Colonic mucosa (tissue), 4 donors: ENCODE measurements at places on chromosomes 6 and 20.
A peak's percentile ranks its signal among the peaks of the same experiment; 100 is the strongest.

DNA sequence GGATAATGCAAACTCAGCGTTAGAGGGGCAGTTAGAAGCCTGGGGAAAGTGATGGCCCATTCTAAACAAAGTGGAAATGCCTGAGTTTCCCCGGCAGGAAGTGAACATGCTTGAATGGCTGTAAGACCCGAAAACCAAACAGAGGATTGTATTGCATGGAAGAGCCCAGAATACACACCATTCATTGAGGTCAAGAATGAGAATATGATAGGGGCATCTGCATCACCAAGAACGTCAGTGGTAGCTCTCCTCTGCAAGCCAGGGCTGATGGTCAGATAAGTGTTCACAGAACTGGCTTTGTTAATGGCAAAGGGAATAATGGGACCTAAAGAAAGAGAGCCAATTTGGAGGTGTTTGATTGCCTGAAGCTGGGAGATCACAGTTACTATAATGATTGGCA lies 663.4 kb downstream of the KHDRBS2 start:
- H3K27ac ChIP-seq, result no peak overlapping the region
- H3K36me3 ChIP-seq, result no peaks in the 10 kb centered on the region
- H3K4me3 ChIP-seq, result no peak overlapping the region
- no peak for DNase-seq
- no peaks in the 10 kb centered on the region for H3K4me1 ChIP-seq

GRCh38 chr6:135403584-135403983 lies 94.0 kb downstream of the AHI1 start:
- no peaks in the 10 kb centered on the region for H3K36me3 ChIP-seq
- H3K4me3 ChIP-seq, result no peak overlapping the region
- H3K27me3 ChIP-seq, result no peaks in the 10 kb centered on the region
- DNase-seq, result no peak
- no peaks in the 10 kb centered on the region for H3K4me1 ChIP-seq

DNA sequence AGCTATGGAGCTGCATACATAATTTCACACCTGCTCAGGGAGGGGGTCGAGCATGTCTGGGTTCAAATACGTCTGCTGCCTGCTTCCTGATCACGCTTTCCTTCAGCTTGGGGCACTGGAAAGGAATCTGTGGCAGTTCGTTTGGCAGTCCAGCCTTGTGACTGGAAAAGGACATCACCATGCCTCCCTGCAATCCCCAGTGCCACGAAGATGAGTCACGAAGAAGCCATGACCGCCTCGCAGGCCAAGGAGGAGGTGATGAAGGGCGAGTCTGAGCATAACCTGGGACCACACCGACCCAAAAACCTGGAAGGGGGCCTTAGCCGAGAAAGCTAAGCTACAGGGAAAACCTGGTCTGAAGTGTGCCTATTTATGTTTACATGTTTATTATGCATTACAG lies 13.1 kb downstream of the JAG1 start:
- no peaks in the 10 kb centered on the region for H3K27me3 ChIP-seq
- H3K4me1 ChIP-seq, result peaks cover 10% of the 10 kb centered on the region
- no peak overlapping the region for H3K4me3 ChIP-seq
- no peak for DNase-seq
- H3K36me3 ChIP-seq, result peaks cover 11% of the 10 kb centered on the region

GRCh38 chr6:48766349-48766748 lies 655.4 kb upstream of the PTCHD4 start:
- H3K4me1 ChIP-seq, result no peaks in the 10 kb centered on the region
- no peaks in the 10 kb centered on the region for H3K27me3 ChIP-seq
- no peaks in the 10 kb centered on the region for H3K36me3 ChIP-seq
- H3K27ac ChIP-seq, result no peak overlapping the region
- DNase-seq, result peak; percentile 17
- no peak overlapping the region for H3K4me3 ChIP-seq

DNA sequence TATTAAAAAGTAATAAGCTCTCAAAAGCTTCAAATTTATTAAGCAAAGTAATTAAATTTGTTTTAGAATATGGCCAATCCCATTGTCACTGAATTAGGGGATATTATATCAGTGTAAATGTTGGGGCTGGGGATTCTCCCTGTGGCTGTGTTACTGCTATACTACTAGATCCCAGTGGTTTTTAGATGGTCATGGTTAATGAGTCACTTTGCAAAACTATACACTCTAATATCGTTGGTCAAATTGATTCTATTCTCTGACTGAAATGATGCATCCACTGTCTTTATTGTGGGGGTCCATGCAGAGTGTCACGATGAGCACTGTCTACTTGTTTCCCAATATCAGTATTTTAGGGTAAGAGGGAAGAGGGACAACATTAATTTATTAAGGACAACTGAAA lies 336.9 kb upstream of the PREP start:
- H3K4me1 ChIP-seq, result no peaks in the 10 kb centered on the region
- no peak overlapping the region for H3K4me3 ChIP-seq
- no peak for DNase-seq
- H3K27me3 ChIP-seq, result no peaks in the 10 kb centered on the region
- H3K27ac ChIP-seq, result no peak overlapping the region

- no peaks in the 10 kb centered on the region for H3K36me3 ChIP-seq
- no peak overlapping the region for H3K4me3 ChIP-seq
- no peak for DNase-seq
- no peaks in the 10 kb centered on the region for H3K4me1 ChIP-seq
- no peaks in the 10 kb centered on the region for H3K27me3 ChIP-seq
- H3K27ac ChIP-seq, result no peak overlapping the region
These were observed 10.6 kb downstream of the KCNK17 start for GRCh38 chr6:39303425-39304153.
